ENCODE measurements at places on chromosomes 13 and 19.

DNA sequence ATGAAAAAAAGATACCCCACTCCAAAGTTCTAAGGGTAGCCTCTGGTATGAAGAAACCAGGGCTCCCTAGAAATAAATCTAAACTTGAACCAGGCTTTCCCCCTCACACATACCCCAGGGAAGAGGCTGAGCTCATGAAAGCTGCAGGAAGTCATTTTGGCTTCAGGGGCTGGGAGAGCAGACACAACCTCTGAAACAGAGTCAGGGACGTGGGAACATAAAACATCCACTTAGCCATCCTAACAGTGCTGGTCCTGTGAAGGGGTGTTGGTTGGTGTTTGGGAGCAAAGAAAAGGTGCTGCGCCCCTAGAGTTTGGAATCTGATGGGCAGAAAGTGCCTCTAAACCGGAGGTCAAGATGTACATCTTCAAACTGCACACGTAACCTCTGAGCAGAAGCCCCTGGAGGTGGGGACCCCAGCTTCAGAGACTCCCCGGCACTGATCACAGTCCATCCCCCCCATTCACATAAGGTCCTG is 15.8 kb downstream of the RAB3D start:
- no peak for DNase-seq

DNA sequence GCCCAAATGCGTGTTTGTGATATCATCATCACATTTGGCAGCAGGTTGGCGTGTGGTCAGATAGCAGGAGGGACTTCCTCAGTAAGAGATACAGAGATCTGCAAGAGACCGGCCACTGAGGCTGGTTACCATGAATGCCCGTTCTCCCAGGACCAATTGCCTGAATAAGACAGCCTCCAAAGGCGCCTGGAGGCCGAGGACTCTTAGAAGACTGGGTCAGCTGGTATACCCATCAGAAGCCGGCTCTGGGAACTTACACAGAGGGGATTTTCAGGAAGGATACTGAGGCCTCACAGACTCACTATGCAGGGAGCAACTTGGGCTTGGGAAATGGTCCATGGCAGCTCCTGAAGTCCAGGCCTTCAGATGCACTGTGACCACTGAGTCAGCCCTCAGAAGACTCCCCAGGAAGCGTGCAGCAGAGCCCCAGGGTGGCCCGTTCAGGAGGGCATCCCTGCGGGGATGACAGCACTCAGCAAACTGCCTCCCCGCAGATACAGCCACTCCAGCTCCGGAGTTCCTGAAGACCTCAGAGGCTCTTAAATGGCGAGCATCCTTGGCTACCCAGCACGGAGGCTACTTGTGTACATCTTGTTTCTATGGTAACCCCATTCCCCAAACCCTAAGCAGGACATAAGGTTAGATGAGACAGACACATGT is 26.4 kb upstream of the VSTM2B start:
- no peak for DNase-seq

GRCh38 chr13:94947965-94948371 is 235.6 kb upstream of the SOX21 start:
- no peak for DNase-seq

- no peak for DNase-seq
Measured at GRCh38 chr19:15159251-15159650, 41.5 kb downstream of the NOTCH3 start.

DNA sequence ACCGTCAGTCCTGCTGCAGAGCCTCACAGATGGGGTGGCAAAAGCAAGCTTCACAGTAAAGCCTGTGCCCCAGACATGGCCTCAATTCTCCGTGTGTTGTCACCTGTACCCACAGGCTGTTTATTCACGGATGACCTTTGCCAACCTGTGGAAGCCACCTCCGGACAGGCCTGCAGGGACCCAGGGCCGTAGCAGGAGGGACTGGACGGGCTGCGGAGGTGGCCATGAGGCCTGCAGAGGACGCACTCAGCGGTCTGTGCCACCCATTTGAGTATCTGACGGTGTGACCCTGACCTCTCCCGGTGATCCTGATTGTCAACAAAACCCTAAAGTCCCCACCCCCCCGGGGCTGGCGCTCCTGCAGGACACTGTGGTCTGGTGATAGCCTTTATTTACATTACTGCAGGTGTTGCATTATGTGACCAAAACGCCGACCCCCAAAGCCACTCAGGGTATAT is 7.8 kb upstream of the KLF16 start:
- no peak for DNase-seq

GRCh38 chr13:44870456-44870929 is 118.8 kb downstream of the NUFIP1 start:
- DNase-seq = no peak

GRCh38 chr19:19434483-19435045 is 29.1 kb downstream of the GATAD2A start:
- no peak for DNase-seq

DNA sequence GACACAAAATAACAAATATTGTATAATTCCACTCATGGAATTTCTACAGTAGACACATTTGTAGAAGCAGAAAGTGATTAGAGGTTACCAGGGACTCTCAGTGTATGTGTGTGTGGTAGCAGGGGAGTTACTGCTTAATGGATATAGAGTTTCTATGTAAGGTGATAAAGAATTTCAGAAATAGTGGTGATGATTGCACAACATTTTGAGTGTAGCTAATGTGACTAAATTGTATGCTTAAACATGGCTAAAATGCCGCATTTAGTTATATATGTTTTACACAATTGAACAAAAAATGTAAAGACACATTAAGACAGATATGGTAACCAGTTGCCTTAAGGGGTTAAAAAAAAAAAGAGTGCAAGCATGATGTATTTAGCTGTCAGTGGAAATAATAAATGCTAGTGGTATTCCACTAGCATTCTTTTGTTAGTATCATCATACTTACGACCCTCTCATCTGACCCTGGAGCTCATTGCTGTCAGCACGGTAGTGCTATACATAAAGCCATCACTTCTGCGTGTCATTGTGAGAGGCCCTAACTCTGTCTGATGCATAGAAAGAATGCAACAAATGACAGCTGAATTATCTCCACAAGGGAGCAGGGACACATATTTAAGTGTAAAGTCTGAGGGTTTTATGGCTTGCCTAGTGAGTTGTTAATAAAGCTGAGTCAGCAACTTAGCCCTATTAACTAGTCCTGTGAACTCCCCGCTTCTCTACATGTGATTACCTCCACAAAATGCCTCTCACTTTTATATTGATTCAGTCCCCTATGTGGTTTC is 134.1 kb upstream of the RXFP2 start:
- DNase-seq = no peak

- no peak for DNase-seq
Measured at GRCh38 chr13:32737679-32738078, 151.4 kb downstream of the PDS5B start.

DNA sequence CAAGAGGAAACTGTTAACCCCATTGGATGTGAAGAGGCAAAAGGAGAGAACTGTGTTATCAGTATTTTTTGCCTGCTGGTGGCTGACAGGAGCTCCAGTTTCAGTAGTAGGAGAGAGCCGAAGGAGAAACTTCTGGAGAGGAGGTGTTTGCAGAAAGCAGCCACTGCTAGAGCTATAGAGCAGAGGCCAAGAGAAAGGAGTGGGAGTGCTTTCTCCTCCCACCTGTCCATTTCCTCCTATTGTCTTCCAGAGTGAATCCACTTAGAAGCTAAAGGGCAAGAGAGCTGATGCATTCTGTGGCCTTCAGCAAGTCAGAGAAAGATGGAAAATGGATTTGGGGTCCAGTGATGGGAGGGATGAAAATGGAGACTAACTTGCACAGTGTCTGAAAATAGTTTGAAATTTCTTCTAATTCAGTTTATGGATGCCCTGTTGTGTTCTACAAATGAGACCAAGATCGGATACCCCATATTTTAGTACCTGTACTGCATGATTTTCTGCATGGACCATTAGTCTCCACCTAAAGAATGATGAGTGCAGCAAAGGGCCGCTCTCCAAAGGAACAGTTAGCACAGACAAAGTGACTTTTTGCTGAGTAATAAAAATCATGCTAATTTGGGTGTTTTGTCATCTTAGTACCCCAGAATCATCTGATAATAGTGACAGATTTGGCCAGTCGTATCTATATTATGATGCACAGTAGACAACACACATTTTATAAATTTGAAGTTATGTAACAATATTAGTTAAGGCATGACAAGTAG is 10.7 kb downstream of the HS6ST3 start:
- DNase-seq = no peak

DNA sequence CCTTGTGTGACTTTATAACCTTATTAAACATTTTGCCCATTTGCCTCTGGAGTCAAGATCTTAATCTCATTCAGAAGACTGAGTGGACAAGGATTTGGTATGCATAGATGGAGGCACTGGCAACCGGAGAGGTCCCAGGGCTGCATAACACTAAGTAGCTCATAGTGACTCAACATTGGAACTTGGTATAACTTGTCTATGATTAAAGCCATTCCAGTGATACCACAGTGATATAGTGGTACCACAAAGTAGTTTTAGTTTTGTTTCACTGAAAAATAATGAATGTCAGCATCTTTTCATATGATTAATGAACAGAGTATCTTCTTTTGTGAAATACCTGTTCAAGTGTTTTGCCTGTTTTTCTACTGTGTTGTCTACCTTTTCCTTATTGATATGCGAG is 26.4 kb downstream of the CDK8 start:
- DNase-seq = no peak

DNA sequence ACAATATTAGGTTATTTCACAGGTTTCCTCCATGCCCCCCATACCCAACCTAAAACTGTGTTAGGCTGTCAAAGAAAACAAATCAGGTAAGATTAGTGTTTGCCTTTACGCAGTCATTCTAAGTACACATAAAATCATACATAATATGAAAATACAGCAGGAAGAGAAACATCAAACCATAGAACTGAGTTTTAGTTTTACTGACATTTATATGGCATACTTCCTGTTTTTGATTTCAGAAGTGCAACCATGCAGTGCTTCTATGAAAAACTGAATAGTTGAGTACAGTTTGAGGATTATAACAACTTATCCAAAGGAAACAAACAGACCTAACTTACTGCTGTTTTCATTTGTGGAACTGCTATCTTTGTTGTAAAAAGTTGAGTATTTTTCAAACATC is 91.3 kb downstream of the KCNRG start:
- DNase-seq = no peak

GRCh38 chr13:95438297-95438696 is 114.2 kb upstream of the CLDN10 start:
- no peak for DNase-seq

DNA sequence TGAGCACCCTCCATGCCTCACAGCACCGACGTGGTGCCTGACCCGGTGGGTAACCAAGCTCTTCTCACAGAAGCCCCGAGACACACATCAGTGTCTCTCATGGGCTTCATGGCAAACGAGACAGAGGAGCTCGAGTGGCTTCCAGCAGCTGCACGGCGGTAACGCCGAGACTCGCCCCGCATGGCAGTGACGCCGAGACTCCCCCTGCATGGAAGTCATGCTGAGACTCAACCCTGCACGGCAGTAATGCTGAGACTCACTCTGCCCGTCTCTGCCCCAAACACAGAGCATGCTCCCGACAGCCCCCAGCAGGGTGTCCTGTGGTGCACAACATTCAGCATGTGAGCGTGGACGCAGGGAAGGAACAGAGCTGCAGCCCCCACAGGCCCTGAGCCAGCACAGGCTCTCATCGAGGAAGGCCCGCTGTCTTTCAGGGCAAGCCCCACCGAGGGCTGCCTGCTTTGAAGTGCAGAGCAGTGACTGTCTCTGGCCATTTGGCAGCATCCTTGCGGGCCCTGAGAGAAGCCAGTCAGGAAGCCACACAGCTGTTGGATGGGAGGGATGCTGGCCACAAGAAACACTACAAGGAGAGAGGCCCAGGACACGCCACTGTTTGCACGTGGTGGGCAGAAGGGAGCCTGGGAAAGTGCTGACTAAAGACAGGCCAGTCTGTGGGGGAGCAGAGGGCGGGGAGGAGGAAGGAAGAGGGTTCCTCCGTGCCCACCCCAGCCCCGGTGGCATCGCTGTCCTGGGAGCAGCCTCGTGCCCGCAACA is 9.5 kb downstream of the GAS6 start:
- DNase-seq = no peak

DNA sequence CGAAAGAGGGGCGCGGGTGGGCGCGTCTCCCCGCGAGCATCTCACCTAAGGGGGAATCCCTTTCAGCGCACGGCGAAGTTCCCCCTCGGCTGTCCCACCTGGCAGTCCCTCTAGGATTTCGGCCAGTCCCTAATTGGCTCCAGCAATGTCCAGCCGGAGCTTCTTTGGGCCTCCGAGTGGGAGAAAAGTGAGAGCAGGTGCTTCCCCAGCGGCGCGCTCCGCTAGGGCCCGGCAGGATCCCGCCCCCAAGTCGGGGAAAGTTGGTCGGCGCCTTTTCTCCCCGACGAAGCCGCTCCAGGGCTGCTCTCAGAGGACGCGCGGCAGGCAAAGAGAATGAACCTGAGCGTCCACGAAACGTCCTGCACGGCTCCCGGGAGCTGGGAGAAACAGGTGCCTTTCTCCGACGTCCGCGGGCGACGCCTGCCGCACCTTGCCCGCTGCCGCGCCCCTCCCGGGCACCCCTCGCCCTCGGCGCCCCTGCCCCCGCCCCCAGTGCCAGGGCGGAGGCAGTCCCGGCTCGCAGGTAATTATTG is 366 bp upstream of the KL start:
- no peak for DNase-seq

DNA sequence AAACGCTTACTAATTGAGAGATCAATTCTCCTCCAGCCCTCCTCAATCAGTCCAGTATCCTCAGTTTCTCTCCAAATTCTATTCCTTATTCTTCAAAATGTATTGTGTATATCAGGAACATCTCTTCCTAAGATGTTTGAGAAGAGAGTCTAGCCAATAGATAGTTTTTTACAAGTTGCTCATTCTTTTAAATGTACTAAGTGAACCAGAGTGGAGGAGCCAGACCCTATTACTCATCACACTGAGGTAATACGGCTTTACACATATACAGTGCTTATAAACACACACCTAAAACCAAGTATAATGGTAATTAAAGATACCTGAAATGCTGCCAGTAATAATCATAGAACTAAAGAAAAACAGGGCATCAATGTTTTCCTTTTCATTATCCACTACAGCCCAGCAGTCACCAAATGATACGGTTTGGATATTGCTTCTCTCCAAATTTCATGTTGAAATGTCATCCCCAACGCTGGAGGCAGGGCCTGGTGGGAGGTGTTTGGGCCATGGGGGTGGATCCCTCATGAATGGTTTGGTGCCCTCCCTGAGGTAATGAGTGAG is 45.2 kb upstream of the HMGB1 start:
- no peak for DNase-seq

- no peak for DNase-seq
Measured at GRCh38 chr13:77016888-77017623, 9.9 kb downstream of the FBXL3 start.

DNA sequence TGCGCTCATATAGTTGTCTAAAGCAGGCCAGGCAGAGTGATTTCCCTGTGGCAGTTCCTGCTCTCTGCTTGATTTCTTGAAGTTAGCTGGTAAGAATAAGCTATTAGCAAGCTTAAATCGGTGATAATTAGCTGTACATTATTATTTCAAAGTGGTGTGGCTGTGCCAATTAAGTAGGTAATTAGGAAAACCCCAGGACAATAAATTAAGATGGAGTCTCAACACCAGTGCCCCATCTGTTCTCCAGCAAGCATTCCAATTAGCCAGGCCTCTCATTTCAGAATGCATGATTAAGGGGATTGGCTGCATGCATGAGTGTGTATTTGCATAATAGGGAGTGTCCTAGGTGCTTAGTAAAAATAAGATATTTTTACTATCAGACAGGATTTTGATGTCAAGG is 342.3 kb downstream of the GPC5 start:
- DNase-seq = no peak

- no peak for DNase-seq
Measured at GRCh38 chr13:24328145-24328544, 18.8 kb downstream of the C1QTNF9 start.

- no peak for DNase-seq
Measured at GRCh38 chr13:112771877-112772538, 82.2 kb downstream of the ATP11A start.
